Immature natural killer cell (primary cell): ENCODE measurements at places on chromosomes 5 and 9. TPM values are rescaled to one million over a fixed set of nuclear protein-coding genes. Genes with fewer than 3 reads are reported as not detected.

DNA sequence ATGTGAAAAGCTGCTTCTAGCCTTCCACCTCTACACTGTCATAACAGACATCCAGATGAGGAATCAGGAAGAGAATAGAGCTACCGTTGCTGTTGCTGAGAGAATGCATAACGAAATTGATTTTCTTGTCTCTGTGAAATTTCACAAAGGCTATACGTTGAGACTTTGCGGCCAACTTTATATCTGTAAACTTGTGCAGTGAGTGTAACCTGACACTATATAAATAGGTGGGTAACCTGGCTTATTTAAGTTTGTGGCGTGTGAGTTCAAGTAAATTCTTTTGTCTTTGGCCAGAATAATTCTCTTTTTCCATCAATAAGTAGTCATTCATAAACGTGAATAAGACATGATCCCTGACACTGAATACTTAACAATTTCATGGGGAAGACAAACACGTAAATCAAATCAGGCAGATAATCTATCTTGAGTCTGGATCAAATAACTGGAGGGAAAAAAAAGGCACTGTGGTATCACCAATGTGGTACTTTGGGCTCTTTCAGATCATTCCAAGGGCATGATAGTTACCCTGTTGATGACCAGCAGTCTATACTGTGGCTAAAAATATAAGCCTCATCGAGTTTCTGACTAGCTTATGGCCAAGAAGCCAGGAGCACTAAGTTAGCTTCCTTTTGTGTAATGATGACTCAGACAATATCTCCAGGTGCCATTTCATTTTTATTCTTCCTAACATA lies 98.2 kb upstream of the RASA1 start:
- H3K27me3 ChIP-seq, result peaks cover 4% of the 10 kb centered on the region
- no peaks in the 10 kb centered on the region for H3K4me1 ChIP-seq
- H3K4me3 ChIP-seq, result no peak overlapping the region
- DNase-seq, result no peak
- H3K36me3 ChIP-seq, result no peaks in the 10 kb centered on the region

DNA sequence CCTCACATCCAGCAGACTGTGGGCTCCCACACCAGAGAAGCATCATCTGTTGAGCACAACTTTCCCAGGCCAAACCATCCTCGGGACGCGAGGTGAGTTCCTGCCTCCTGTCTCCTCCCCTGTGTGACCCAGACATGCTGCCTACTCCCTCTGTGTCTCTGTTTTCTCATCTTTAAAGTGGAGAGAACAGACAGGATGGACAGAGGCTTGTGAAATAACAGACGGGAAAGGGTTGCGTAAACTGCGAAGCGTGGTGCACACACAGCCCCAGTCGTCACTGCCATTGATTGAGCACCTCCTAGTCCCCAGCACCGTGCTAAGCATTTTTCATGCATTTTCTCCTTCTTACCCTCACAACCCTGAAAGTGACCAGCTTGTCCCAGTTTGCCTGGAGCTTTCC lies 52.1 kb upstream of the LMX1B start:
- no peaks in the 10 kb centered on the region for H3K4me1 ChIP-seq
- H3K27me3 ChIP-seq, result peaks cover 2% of the 10 kb centered on the region
- no peak overlapping the region for H3K4me3 ChIP-seq
- no peak for DNase-seq
- H3K36me3 ChIP-seq, result no peaks in the 10 kb centered on the region

The SH3PXD2B gene
- polyA plus RNA-seq, result not detected

DNA sequence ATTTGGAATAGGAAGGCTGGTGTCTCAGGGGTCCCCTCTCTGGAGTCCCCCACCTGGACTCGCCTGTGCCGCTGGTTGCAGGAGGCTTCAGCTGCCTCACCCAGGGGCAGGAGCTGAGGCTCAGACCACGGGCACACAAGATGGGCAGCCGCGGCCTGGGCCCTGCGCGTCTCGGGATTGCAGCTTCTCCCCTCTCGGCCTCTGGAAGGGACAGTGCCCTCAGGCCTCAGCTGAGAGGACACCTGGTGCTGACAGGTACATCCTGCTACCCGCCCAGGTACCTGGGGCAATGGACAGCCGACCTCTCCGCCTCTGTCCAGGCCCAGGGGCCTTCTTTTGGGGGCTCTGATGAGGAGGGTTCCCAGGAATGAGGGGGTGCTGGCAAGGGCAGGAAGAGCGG lies 38.3 kb downstream of the UNC5A start:
- no peak overlapping the region for H3K4me3 ChIP-seq
- H3K4me1 ChIP-seq, result no peaks in the 10 kb centered on the region
- no peaks in the 10 kb centered on the region for H3K27me3 ChIP-seq

- H3K36me3 ChIP-seq, result no peaks in the 10 kb centered on the region
- no peak overlapping the region for H3K4me3 ChIP-seq
- no peaks in the 10 kb centered on the region for H3K4me1 ChIP-seq
Measured at GRCh38 chr9:8136477-8136876, 336.9 kb upstream of the DMAC1 start.
